Psoas muscle (tissue), 8 donors: ENCODE measurements at places on chromosomes 7 and 10. TPM values are rescaled to one million over a fixed set of nuclear protein-coding genes. Genes with fewer than 3 reads are reported as not detected.

The BAMBI gene
- polyA plus RNA-seq: 0.66 TPM

The HECW1 gene
- 0.56 TPM for polyA plus RNA-seq

The CLDN12 gene
- polyA plus RNA-seq: 16.3 TPM

The VPS50 gene
- 18.2 TPM for polyA plus RNA-seq

The PDE1C gene
- 0.39 TPM for polyA plus RNA-seq
